ENCODE measurements at places on chromosomes 12 and 14.
A peak's percentile ranks its signal among the peaks of the same experiment; 100 is the strongest.

- no peak for DNase-seq
Observed at GRCh38 chr14:38238878-38239277, 17.0 kb downstream of the CLEC14A start.

DNA sequence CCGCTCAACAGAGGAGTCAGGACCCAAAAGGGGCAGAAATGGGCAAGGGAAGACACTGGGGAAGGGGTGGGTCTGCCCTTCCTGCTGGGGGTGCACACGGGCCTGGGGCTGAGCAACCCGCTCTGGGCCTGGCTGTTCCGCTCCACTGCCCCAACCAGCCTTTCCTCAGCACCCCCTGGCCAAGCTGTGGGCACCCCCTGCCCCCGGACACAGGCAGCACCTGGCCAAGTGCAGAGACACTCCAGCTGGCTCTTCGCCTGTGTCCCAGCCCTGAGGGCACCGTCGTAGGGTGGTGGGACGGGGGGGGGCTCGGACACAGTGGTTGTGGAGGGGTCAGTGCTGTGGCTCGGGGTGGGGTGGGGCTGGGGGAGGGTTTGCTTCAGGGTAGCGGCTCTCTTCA lies 10.3 kb downstream of the PACS2 start:
- DNase-seq, result no peak

GRCh38 chr14:20499881-20500280 lies 5.5 kb upstream of the RNASE10 start:
- DNase-seq, result no peak

- no peak for DNase-seq
Observed at GRCh38 chr12:28145216-28145615, 45.0 kb upstream of the CCDC91 start.

GRCh38 chr14:97217111-97217885 lies 420.1 kb downstream of the VRK1 start:
- no peak for DNase-seq

DNA sequence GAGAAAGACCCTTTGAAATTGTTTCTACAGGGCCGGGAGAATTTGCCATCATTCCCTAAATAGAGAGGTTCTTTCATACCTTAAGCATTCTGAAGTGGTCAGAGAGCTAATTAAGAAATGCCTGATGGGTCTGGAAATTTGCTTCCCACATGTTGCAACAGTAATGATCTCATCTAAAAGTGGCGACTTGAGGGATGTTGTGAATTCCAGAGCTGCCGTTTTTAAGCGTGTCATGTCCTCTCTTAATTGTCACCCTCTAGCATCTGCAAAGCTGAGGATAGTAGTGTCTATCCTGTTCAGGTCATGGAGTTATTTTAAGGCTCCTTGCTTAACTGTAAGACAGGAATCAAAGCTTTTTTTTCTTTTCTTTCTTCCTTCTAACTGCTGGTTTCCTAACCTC lies 60.4 kb downstream of the FOS start:
- peak; percentile 37 for DNase-seq

- DNase-seq, result no peak
Observed at GRCh38 chr14:104098272-104099095, 13.0 kb downstream of the ASPG start.

DNA sequence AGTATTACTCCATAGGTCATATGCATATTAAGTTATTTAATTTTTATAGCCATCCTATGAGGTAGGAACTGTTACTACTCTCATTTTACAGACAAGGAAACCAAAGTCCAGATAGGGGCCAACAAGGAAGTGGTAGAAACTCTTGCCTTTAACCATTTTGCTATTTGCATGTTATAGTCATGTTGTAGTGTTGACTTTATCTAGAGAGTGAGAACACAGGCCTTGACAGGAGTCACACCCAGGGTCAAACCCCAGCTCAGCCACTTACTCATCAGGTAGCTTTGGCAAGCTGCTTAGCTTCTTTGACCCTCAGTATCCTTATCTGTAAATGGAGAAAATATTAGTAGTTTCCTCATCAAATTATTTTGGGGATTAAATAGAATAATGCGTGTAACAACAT lies 156.2 kb downstream of the CAND1 start:
- DNase-seq, result no peak

DNA sequence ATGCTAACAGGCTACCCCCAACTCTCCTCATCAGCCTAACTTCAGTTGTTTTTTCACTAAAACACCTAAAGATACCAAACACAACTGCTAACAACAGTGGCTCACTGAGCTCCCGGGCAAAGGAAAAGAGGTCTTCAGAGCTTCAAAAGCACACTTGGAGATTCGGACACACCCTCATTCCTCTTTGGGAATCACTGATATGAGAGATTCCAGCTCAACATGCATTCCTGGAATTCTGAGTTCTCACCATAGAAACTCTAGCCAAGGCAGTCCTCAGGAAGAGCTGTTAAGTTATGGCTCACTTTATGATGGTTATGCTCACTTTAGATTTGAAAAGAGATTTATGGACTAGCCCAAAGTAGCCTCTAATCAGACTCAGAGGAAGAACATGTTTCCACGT lies 40.1 kb downstream of the STXBP6 start:
- DNase-seq, result peak; percentile 60

GRCh38 chr12:120870415-120870814 lies 33.7 kb downstream of the SPPL3 start:
- DNase-seq, result no peak

- no peak for DNase-seq
Observed at GRCh38 chr12:2179058-2179457, 126.3 kb downstream of the CACNA1C start.

GRCh38 chr12:104488374-104488773 lies 31.6 kb downstream of the CHST11 start:
- DNase-seq, result no peak

DNA sequence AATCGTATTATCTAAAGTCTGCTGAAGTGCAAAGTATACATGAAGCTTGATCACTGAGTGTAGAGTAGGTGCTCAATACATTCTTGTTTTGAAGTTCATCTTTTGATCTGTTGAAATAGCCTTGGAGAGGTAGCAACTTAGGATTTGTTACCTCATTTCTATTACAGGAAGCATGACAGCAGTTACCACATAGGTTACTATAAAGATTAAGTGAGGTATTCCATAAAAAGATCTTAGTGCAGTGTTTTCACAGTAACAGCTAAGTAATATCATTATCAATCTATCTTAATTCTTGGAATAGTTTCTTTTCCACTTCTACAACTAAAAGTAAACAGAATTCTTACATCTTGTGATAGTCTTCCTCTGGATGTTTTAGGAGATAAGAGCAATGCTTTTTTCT lies 50.9 kb downstream of the BTBD7 start:
- DNase-seq, result no peak

DNA sequence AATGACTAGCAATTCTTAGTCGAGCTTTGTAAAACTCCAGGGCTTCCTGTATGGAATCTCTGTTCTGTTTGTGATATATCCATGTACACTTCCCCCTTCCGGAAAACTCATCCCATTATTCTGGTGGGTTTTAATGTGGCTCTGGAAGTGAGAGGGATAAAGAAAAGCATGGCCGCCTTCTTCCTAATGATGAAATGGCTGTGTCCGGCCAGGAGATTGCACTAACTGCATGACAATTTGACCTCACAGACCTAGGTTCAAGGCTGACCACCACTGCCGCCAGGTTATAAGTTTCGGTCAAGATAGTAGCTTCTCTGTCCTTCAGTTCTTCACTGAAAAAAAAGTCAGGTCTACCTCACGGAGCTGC lies 41.0 kb upstream of the NPAS3 start:
- DNase-seq, result no peak
